Nephron progenitor cell (in vitro differentiated cells): ENCODE measurements at places on chromosomes 6 and 20.

GRCh38 chr6:82909551-82909950 is 156.1 kb downstream of the UBE3D start:
- DNase-seq, result no peak

DNA sequence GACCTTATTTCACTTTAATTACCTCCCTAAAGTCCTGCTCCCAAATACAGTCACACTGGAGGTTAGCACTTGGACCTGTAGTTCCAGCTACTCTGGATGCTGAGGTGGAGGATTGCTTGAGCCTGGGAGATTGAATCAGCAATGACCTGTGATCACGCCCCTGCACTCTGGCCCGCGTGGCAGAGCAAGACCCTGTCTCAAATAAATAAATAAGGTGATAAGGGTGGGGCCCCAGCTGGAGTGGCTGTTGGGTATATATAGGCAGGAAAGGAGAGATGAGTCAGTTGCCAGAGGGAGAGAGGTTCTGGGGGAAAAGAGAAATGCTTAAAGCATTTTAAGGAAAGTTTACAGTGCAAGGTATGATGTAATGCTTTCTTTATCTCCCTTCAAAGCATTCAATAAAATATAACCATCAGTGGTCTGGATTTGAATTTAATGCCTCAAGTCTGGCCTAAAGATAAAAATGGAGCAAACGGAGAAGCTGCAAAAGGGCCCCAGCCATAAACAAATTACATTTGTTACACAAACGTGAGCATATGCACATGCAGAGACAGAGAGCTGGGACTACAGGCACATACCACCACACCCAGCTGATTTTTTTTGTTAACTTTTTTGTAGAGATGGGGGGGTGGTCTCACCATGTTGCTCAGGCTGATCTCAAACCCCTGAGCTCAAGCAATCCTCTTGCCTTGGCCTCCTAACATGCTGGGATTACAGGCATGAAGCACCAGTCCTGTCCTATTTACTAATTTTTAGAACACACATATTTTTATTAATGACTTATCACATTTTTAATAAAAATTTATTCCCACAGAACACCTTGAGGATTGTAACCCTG is 6.1 kb upstream of the PM20D2 start:
- no peak for DNase-seq

- DNase-seq, result no peak
These were observed 78.6 kb upstream of the INSM1 start for GRCh38 chr20:20289331-20289730.

DNA sequence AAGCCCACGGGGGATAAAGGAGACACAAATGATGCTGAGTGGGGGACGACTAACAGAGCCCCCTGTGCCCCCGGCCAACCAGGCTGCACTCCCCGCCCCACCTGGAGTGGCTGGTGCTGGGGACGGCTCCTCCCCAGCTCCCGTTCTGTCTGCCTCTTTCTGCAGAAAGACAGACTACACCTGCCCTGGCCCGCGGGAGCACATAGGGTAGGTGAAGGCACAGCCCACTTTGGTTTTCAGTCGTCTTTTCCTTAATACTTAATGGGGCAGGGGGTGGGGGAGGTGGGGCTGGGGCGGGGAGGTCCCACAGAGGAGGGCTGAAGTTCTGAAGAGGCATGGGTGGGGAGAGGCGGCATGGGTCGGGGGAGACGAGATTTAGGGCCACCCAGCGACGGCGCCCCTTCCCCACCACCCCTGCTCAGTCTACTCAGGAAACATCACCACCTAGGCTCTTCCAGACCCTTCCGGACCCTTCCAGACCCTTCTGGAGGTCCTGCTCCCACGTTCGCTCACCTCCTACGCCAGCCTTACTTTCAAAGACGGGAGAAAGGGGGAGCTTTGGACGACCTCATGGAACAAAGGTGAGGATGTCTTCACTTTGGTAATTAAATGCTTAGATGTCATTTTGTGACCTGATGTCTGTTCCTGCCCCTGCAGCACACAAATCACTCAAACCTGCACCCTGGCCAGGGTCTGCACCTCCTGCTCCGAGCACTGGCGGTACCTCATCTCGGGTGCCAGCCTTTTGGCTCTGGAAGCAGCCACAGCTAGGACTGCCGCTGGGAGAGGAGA is 21.2 kb upstream of the FRMD1 start:
- no peak for DNase-seq

DNA sequence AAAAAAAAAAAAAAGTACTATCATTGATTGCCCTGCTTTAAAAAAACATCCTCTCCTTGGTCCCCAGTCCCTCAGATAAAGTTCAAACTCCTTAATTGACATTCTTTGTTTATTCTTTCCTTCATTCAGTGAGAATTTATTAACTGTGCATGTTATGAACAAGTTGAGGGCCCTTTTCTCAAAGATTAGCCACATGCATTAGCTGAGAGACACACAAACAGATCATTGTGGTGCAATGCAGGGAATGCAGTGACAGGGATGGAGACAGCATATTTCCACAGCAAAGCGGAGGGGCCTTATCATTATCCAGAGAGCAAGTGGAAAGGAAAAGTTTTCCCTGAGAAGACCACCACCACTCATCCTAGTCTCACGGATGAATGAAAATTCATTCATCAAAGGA is 21.9 kb upstream of the IPCEF1 start:
- DNase-seq, result no peak

GRCh38 chr6:136956590-136957544 is 34.8 kb downstream of the SLC35D3 start:
- DNase-seq, result peak; percentile 30

- no peak for DNase-seq
These were observed 422.8 kb downstream of the CBLN4 start for GRCh38 chr20:55582498-55582897.

- DNase-seq, result no peak
These were observed 5.8 kb upstream of the CDC5L start for GRCh38 chr6:44381739-44382138.

- DNase-seq, result no peak
These were observed 77.2 kb downstream of the PTPN1 start for GRCh38 chr20:50587291-50587961.

GRCh38 chr6:130852844-130853554 is 25.8 kb downstream of the SMLR1 start:
- DNase-seq, result no peak
